ENCODE measurements at places on chromosomes 4 and X.

- peak; percentile 74 for DNase-seq
Observed at GRCh38 chr4:152990471-152991131, 54.5 kb downstream of the FHDC1 start.

DNA sequence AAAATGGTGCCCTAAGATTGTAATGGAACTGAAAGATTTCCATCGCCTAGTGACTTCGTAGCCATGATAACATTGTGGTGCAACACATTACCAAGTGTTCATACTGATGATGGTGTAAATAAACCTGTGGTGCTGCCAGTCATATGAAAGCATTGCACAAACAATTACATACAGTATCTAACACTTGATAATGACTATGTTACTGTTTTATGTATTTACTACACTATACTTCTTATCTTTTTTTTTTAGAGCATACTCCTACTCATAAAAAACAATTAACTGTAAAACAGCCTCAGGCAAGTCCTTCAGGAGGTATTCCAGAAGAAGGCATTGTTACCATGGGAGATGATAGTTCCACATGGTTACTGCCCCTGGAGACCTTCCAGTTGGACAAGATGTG, 152.7 kb upstream of the EDNRA start:
- DNase-seq: no peak

DNA sequence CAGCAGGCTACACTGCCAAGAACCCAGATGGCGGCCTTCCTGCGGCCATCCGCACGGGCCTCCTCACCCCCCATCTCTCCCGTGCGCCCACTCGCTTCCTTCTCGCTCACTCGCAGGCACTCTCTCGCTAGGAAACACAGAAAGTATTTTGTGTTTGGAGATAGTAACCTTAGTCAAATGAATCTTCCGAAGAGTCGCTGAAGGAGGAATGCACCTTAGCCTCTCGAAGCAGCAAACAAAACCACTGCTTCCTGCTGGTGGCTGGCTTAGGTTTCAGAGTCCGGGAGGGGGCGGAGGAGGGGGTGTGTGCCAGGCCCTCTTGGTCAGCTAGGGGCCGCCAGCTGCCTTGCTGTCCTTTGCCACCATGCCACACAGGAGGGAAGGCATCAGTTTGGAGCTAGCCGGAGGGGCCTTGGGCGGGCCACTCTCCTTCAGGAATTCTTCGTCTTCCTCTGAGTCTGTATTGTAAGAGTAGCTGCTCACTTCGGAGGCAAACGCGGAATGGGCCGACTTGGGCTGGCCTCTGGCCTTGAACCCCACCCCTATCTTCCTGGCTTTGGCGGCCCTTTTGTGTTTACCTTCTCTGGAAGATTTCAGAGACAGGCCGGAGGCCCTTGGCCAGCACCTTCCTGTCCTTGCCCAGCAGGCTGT, 73.2 kb upstream of the UCP1 start:
- DNase-seq: no peak

DNA sequence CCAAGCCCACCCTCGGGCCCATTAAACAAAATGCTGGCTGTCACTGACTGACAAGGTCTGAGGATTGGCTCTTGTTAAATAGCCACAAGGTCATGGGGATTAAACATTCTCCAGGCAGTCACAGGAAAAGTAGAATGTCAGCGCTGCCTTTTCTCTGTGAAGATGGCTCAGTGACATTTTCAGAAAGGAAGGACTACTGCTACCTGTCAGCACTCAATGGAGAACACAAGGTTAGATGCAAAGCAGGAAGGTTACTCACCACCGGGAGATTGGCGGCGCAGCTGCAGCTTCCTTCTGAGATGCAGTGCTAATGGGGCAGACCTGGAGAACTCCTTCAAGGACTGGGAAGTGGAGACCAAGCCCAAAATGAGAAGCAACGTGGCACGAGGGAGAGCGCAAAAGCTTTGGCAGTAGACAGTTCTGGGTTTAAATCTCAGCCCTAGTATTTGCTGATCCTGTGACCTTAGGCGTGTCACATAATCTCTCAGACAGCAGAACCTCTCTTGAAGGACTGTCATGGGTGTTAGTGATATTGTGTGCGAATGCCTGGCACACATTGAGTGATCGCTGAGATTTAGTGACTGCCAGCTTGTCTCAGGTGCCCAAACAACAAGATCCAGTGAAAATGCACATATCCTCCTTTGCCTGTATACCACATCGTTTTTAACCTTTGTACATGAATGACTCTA, 213.1 kb upstream of the BOD1L1 start:
- no peak for DNase-seq

- peak; percentile 89 for DNase-seq
Observed at GRCh38 chr4:100289946-100290345, 99.7 kb upstream of the DDIT4L start.

DNA sequence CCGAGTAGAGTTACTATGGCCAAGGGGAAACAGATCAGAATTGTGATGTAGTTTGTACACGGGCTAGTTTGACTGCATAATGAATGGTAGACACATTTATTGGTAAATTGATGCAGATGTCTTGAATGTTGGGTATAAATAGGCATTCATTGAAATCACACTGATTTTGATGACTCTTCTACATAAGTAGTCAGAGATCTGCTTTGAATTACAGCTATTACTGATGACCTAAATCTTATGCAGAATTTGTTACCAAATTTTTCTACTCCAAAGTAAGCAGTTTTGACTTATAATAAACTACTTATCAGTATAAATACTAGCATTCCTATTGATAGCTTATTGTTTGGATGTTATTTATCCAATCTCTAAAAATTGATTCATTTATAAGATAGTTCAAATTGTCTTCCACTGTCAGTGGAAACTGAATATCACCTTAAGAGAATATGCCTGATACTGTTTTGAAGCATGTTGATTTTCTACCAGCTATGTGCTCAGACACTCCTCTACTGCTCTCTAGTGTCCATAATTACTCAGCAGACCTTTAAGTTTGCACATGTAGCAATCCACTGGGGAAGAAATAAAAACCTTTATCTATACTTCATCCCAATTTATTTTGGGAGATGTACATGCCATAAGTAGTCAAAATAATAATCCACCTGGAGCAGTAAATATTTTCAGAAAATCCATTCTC, 120.3 kb downstream of the RASL11B start:
- peak; percentile 24 for DNase-seq

DNA sequence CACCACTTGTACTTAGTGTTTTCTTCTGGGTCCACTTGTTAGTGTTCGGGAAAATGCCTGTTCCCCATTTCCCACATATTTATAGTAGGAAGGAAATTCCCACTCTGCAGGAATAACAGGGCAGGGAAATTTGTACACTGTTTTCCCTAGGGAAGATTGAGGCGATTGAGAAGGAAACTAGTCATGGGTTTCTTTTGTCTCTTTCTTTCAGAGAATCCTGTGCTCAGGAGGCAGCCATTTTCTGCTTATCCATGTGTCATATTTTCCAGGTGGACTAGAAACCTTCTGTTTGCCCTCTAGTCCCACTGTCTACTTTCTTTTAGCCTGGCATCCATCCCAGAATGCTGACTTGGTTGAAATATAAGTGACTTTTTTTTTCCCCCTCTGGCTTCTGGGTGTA, 299.1 kb upstream of the ANKRD50 start:
- DNase-seq: no peak

DNA sequence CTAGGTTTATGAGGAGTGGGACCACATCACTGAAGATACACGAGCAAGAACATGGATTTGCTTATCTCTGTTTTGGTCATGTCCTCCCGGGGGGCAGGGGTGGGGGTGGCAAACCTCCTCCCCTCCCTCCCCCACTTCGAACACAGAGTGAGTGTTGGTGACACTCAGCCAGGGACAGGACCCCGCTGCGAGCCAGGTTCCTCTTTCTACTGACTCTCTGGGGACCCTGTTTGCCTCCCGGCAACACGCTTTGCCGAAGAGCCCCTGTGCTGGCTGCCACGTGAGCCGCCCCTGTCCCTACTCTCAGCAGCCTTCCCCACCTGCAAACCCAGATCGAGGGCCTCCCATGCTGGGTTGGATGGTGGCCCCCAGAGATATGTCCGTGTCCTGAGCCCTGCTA, 34.7 kb downstream of the P2RY8 start:
- no peak for DNase-seq

DNA sequence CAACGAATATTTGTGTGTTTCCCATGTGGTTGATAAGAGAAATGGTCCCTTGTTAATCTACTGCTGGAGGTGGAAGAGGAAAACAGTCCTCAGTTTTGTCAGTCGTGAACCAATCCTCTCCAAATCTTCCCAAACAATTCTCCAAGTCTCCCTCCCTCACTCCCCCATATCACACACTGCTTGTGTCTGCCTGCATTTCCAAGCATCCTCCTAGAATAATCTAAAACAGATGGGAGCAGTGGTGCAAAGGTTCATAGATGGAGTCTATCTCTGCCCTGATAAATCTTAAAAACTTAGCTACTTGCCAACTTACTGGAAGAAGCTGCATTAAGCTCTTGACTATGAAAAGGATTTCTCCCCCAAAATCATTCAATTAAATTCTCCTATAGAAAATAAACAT, 43.7 kb upstream of the SH3KBP1 start:
- no peak for DNase-seq

DNA sequence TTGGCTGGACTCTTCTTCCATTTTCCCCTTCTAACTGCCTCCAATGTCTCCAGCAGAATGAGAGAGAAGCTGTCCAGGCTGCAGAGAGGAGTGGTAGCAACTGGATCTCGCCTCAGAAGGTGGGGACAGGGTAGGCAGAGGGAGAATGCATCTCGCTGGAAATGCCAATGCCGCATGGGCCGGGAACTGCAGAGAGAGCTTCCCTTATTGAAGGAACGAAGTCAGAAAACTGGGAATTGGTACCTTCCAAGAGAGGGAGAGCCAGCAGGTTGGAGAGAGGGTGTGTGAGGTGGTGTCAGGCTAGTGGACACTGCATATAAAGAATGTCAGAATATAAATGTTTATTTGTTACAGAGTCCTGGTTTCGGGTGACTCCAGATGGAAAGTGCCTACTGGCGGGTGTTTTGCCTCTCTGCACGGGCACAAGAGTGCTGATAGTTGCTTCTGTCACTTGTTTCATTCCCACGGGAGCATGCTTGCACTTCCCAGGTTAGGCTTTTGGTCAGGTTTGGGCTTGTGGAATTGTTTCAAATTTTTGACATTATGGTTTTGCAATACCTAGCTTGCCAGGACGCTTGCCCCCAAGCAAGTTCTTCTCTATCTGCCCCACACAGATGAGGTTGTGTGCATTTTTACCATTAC, 156.8 kb upstream of the STS start:
- DNase-seq: no peak

DNA sequence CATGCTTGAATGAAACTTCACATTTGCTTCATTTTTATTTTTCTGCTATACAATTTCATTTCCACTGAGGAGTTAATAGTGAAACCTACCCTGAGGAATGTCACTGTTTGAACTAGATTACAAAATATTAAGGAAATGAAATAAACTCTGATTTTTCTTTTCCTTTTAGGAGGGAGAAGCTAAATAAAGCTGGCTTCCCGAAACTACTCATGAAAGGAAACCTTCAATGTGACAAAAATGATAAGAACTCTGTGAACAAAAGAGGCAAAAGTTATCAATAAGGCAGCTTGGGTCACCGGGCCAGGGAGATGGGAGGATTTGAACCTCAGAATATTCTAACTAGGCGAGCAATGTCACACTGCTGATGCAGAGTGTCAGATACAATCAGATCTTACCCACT, 185.2 kb downstream of the APBB2 start:
- DNase-seq: no peak

DNA sequence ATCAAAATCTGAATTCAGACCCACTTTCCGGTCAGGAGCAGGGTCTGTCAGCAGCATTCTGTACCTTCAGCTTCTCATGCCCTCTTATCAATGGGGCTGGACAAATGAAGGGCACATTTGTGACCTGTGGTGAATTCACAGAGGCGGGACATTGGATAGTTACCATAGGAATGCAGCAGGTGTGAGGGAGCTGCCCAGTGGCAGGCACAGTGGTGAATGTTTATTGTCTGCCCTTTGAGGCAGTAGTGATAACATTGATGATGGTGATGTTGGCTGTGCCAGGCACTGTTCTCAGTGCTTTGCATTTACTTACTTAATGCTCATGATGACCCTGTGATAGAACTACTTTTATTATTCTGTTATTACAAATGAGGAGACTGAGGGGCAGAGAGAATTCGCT, 101.2 kb upstream of the KIT start:
- no peak for DNase-seq

GRCh38 chr4:53498706-53499105, 92.6 kb downstream of the LNX1 start:
- no peak for DNase-seq

DNA sequence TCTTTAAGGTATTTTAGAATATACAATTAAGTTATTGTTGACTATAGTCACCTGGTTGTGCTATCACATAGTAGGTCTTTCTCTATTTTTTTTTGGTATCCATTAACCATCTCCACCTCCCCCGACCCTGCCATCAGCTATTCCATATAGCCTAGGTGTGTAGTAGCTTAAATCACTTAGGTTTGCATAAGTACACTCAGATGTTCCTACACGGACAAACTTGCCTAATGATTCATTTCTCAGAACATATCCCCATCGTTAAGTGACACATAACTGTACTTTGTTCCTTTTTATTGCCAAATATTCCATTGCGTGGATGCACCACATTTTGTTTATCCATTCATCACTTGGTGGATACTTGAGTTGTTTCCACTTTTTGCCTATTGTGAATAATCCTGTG, 67.9 kb downstream of the SLAIN2 start:
- no peak for DNase-seq

- no peak for DNase-seq
Observed at GRCh38 chr4:109177096-109177810, 125.2 kb downstream of the COL25A1 start.

GRCh38 chrX:30900227-30900626, 11.2 kb upstream of the TAB3 start:
- no peak for DNase-seq

GRCh38 chr4:186946682-186947294, 223.1 kb upstream of the FAT1 start:
- DNase-seq: no peak

DNA sequence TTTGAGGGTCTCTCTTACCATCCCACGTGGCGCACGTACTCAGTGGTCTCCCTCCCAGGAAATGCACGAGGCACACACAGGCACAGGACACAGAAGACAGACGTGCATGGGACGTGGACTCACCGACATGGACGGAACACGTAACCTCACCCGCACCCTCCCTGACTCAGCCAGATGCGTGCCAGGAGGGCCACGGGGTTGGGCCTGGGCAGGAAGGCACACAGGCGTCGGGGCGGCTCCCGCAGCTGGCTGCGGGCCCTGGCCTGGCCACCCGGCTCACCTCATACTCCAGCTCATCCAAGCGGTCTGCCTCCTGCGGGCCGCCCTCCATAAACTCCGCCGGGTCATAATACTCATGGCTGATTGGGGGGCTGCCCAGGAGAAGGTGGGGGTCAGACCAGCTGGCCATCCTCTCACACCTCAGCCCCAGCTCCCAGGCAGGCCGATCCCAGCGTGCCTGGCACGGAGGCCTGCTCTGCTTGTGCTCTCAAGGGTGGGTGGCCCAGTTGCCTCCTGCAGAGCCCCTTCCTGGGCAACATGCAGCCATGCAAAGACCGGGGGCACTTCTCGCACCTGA, 12.6 kb downstream of the SSR4 start:
- no peak for DNase-seq

DNA sequence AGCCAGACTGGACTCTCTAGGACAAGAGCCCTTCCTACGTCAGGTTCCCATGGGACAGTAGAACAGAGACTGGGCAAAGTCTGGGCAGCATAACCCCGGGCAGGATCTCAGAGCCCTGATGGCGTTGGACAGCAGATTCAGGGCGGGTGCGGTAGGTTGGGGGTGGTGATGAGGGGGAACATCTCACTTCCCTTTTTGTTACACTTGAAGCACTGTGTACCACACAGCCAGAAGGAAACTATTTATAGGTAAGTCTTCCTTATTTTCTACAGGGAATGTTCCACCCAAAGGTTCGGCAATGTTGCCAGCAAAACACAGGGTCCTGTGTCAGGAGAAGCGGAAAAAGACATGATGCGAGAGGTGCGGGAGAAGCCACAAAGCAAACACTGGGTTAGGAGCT, 54.3 kb downstream of the TSC22D3 start:
- no peak for DNase-seq
